KBM-7 (cell line): ENCODE measurements at places on chromosomes 11 and 22.
A peak's percentile ranks its signal among the peaks of the same experiment; 100 is the strongest.

GRCh38 chr11:63502252-63502820 is 3.5 kb upstream of the LGALS12 start:
- DNase-seq, result no peak

GRCh38 chr11:107856180-107856980 is 2.2 kb downstream of the SLC35F2 start:
- DNase-seq, result no peak

GRCh38 chr22:22968366-22968765 is 80.8 kb downstream of the IGLL5 start:
- no peak for DNase-seq

DNA sequence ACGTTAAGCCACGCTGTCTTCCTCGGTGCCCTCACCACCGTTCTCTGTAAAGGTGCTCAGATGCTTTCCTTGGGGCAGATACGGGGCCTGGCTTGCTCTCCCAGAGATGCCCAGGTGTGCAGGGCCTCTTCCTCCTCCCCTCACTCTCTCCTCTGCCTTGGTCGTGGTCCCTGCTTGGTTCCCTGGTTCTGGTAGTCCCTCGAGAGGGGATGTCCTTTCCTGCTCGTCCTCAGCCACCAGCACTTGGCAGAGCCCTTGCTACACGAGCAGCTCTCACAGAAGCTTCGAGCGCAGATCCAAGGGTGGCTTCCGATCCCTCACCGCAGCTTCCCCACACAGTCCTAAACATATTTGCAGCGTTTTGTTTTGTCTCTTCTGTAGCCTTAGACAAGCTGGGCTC is 298.8 kb downstream of the TBC1D22A start:
- no peak for DNase-seq

GRCh38 chr22:50303848-50304527 is 3.5 kb downstream of the PLXNB2 start:
- peak; percentile 64 for DNase-seq

DNA sequence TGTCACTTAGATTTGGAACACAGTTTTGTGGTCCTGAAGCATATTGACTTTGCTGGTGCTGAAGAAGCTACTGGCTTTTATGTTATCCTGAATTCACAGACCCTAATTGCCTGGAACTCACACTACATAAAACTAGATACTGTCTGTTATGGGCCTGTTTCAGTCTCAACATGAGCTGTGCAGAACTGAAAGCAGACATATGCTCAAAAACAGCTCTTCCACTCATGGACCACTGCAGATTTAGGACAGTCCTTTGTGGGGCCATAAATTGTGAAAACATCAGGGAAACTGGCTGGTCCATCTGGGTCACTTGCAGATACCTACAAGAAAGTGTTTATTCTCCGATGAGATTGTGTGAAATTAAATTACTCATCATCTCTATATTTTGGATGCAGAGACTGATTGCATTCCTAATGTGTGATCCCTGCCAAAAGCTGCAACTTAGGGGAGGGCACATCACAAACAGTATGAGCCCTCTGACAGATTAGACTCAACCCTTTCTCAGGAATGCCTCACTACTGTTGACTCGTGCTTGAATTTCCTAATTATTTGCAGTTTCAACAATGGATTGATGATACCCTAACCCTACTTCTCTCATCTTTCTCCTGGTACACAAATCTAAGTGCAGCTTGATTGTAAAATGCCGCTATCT is 10.2 kb upstream of the CLNS1A start:
- no peak for DNase-seq

GRCh38 chr11:92131289-92131865 is 93.2 kb upstream of the FAT3 start:
- DNase-seq, result no peak

GRCh38 chr11:110491577-110492320 is 62.0 kb downstream of the FDX1 start:
- DNase-seq, result no peak

GRCh38 chr22:29037340-29037932 is 24.2 kb downstream of the C22orf31 start:
- DNase-seq, result no peak

- DNase-seq, result no peak
Observed at GRCh38 chr11:127424661-127425060, 424.1 kb upstream of the KIRREL3 start.

- DNase-seq, result no peak
Observed at GRCh38 chr22:21766691-21767462, 31.3 kb upstream of the YPEL1 start.

GRCh38 chr22:50531962-50532674 is 2.3 kb upstream of the TYMP start:
- DNase-seq, result no peak

DNA sequence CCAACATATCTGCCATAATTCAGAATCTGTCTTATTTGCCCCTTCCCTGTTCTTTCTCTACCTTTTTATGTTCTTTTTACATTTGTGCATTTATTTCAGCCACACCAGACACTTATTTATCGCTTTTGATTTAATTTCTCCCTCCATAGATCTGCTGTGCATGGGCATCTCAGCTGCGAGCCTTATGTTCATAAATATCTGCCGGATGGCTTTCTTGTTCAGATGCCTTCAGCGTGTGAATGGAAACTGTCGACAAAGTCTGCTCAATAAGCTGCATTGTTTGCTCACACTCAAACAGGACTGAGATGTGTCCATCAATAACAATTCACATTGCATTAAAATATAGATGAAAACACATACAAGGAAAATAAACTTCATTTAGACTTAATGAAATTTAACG is 374.6 kb upstream of the FAT3 start:
- DNase-seq, result no peak

DNA sequence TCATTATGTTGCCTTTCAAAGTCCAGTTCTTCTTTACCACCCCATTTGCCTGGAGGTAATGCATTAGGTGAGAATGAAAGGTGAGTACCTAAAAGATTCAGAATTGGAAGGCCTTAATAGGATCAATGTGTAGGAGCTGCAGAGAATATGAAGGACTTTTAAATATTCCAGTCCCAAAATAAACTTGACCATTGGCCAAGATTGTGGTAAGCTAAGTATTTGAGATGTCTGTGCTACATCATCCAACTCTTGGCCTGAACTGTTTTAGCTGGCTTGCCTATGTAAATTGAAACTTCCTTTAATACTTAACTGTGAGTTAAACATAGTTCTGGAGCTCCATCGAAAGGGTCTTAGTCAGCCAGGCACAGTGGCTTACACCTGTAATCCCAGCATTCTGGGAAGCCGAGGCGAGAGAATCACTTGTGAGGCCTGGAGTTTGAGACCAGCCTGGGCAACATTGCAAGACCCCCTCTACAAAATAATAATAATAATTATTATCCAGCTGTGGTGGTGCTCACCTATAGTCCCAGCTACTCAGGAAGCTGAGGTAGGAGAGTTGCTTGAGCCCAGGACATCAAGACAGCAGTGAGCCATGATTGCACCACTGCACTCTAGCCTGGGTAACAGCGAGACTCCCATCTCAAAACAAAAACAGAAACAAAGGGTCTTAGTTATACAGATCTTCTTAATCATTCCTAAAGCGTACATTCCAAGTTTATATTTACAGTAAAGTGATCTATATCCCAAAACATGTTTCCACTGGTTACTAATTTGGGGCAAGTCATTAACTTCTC is 29.8 kb downstream of the MTMR3 start:
- no peak for DNase-seq

DNA sequence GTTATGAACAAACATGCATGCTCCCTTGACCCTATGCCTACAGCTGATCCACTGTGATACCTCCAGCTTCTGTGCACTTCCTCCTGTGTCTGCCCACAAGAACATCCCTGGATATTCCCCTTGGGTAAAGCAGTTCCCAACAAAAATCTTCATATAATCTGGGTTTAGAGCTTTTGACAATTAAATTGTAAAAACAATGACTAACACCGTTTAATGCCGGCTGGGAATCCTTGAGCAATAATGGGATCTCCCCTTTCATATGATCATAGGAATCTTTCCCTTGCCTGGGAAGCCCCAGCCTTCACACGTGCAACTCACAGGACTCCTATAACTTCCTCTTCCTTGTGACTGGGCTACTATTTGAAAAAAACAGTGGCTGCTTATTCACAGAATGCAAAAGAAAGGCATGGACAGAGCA is 6.3 kb upstream of the ZC3H12C start:
- peak; percentile 65 for DNase-seq

GRCh38 chr11:64577202-64577601 is 13.8 kb upstream of the SLC22A12 start:
- DNase-seq, result no peak

- DNase-seq, result no peak
Observed at GRCh38 chr11:70604221-70604620, 205.9 kb downstream of the CTTN start.

DNA sequence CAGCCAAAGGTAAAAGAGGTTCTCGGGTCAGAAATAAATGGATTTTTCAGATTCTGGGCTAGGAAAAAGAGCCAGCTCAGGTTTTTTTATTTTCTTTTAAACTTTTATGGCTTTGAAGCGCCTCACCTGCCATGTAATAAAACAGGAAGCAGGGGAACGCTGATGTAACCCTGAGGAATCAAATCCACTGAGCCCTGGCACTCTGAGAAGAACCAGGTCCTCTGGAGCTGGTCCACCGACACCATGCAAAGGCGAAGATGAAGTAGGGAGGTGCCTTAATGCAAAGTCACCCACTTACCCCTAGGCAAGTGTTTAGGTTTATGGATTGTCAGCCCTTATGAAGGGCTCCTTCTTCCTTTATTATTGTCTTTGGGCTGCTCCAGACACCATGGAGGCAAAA is 1.6 kb downstream of the PAMR1 start:
- no peak for DNase-seq

DNA sequence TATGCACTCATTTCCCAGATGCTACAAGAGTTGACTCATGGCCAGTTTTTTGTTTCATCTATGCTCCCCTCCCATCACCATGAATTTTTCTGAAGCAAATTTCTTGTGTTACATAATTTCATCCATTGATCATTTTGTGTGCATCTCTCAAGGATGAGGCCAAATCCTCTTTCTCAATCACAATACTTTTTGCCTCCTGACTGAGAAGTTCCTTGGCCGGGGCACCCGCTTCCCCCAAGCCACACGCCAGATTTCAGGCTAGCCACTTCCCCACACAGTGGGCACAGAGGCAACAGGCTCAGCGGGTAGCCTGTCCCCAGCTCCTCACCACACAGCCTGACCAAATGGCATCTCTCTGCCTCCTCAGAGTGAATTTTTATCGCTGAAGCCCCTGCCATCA is 9.8 kb upstream of the DSCAML1 start:
- no peak for DNase-seq

DNA sequence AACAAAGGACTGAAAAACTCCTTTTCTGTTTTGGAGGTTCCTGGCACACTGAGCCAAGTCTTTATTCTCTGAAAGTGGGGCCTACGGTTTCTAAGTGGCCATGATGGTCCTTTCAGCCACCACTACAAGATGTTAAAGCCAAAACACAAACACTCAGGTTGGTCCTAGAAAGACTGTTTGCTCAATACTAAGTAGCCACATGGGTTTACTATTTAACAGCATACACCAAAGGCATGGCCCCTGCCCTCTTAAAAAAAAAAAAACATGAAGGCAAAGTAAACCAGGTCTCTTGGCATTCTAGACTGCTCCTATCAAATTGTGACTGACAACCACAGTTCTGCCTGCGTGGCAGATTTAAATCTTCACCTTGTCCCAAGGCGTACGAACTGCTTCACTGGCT is 123.6 kb upstream of the BID start:
- no peak for DNase-seq

DNA sequence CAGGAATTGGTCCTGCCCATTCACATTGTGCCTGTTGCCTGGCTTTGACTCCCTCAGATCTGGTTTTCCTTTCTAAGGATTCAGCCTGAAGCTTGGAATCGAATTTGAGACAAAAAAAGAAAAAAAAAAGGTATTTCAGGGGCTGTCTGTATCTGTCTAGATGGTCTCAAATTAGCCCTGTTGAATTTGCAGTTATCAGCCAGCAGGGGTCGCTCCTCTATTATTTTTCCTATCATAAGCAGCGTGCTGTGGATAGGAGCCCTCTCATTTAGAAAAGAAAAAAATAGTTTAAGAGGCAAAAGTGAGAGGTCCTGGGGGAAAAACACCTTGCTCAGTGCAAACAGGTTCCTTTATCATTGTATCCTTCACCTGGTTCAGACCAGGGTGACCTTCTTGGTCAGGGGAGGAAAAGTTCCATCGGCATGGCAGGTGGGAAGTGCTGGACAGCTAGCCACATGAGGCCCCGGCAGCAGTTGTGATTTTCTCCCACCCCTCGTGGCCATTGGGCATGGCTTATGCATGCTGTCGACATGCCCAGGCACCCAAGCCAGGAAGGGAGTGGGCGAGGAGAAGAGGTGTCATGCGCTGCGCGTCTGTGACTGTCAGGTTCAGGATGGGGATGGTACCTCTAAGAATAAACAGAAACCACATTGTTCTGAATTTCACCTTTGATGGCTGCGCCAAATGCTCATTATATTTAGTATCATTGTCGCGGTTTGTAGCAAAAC is 13.1 kb downstream of the OR5AK2 start:
- no peak for DNase-seq

- peak; percentile 66 for DNase-seq
Observed at GRCh38 chr11:10091314-10092045, 202.5 kb downstream of the SBF2 start.

GRCh38 chr22:38655519-38656255 is 505 bp downstream of the FAM227A start:
- no peak for DNase-seq

DNA sequence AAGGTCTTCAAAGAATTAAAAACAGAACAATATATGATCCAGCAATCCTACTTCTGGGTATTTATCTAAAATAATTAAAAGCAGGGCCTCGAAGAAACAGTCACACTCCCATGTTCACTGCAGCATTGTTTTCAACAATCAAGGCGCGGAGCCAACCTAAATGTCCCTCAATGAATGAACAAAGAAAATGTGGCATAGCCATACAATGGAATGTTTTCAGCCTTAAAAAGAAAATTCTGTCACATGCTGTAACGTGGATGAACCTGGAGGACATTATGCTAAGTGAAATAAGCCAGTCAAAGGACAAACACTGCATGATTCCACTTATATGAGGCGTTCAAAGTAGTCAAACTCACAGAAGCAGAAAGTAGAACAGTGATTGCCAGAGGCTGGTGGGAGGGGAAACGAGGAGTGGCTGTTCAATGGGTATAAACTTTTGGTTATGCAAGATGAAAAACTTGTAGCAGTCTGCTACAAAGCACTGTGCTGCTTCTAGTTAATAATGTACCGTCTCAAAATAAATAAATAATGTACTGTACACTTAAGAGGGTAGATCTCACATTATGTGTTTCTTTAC is 41.2 kb downstream of the SNX19 start:
- DNase-seq, result no peak

GRCh38 chr22:50674130-50674500 is 1.5 kb downstream of the SHANK3 start:
- no peak for DNase-seq

GRCh38 chr22:23106344-23106743 is 35.4 kb downstream of the RSPH14 start:
- no peak for DNase-seq
